ENCODE measurements at places on chromosomes 2 and 18.

DNA sequence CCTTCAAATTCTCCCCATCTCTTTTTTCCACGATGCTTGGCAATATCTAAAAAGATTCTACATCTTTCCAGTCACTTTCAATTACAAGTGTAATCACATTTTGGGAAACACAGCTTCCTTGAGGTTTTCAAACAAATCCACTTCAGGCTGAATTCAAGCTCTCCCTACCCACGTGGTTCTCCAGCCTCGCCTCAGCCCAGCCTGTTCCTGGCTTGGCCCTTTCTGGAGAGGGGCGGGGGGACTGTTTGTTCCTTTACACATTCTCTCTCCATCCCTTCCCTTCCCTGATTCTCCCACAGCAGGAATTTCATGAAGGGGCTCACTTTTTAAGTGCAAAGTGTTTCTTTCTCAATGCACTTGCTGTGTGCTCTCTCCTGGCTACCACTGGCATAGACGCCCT, 226.3 kb upstream of the SOX11 start:
- no peak for DNase-seq

GRCh38 chr2:33606100-33606499, 7.0 kb upstream of the FAM98A start:
- DNase-seq = no peak

- no peak for DNase-seq
Observed at GRCh38 chr18:27860701-27861107, 316.2 kb downstream of the CDH2 start.

DNA sequence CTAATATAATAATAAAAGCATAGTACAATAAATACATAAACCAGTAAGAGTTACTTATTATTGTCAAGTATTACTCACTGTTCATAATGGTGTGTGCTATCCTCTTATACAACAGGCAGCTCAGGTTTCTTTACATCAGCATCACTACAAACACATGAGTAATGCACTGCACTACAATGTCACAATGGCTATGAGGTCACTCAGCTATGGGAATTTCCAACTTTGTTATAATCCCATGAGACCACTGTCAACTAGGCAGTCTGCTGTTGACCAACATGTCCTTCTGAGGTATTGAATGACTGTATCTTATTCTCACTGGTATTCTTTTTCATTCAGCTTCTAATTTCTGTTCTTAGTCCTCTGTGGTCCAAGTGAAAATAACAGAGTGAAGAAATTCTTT, 250.4 kb upstream of the DSEL start:
- DNase-seq = no peak

- DNase-seq = peak; percentile 67
Observed at GRCh38 chr2:20599861-20600461, 50.9 kb downstream of the HS1BP3 start.

GRCh38 chr18:76875390-76876325, 53.3 kb downstream of the ZNF236 start:
- DNase-seq = peak; percentile 27

DNA sequence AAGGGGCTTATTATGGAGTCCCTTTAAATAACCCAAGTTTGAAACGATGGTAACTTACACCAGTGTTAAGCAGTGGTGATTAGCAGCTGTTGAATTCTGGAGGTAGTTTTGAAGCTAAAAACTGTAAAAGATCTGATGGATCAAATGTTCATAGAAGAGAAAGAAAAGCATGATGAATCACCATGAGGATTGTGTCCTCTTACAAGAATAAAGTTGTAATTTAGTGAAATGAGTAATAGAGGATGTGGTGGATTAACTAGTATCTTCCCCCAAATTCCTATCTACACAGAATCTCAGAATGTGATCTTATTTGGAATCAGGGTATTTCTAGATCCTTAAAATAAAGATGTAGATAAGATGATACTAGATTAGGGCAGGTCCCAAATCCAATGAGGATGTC, 1138.2 kb upstream of the TMEFF2 start:
- DNase-seq = no peak

DNA sequence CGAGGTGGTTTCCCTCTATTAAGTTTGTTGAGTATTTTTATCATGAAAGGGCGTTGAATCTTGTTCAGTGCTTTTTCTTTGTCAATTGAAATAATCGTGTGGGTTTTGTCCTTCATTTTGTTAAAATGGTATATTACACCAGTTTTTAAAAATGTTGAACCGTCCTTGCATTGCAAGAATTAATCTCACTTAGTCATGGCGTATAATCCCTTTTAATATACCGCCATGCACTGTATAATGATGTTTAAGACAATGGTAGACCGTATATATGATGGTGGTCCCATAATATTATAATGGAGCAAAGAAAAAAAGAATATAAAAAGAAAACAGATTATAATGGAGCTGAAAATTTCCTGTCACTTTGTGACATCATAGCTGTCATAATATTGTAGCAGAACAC, 50.6 kb downstream of the CCDC138 start:
- no peak for DNase-seq

- DNase-seq = no peak
Observed at GRCh38 chr2:205590759-205591158, 91.5 kb upstream of the NRP2 start.

GRCh38 chr2:27000228-27000627, 29.8 kb downstream of the MAPRE3 start:
- DNase-seq = no peak

- DNase-seq = no peak
Observed at GRCh38 chr18:32672398-32672797, 100.4 kb downstream of the KLHL14 start.

- DNase-seq = no peak
Observed at GRCh38 chr2:1041012-1041805, 90.6 kb downstream of the SNTG2 start.

GRCh38 chr2:156332284-156332533, 312 bp downstream of the NR4A2 start:
- DNase-seq = no peak
